ENCODE measurements at places on chromosomes 7 and 10.

DNA sequence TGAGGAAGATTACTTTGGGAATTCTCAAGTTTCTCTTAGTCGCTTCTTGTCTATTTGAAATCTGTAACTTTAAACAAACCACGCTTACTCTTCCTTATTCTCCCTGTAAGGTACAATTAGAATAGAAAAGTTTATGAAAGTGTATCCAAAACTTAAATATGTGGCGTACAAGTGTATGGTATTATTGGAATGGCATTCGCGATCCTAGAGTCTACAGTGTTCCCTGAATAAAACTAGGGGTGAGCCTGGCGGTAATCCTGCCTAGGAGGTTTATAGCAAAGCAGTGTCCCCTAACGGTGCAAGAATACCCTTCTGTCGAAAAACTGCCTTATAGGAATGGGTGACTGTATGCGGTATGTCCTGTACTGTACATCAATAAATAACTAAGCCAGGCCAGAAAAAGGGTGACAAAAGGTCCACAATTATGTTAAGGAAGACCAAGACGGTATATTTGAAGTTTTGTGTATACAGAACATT lies 1.2 kb downstream of the TASOR2 start:
- peaks cover 47% of the 10 kb centered on the region for H3K4me1 ChIP-seq
- peaks cover 19% of the 10 kb centered on the region for H3K36me3 ChIP-seq
- peaks cover 1% of the 10 kb centered on the region for H3K27me3 ChIP-seq

DNA sequence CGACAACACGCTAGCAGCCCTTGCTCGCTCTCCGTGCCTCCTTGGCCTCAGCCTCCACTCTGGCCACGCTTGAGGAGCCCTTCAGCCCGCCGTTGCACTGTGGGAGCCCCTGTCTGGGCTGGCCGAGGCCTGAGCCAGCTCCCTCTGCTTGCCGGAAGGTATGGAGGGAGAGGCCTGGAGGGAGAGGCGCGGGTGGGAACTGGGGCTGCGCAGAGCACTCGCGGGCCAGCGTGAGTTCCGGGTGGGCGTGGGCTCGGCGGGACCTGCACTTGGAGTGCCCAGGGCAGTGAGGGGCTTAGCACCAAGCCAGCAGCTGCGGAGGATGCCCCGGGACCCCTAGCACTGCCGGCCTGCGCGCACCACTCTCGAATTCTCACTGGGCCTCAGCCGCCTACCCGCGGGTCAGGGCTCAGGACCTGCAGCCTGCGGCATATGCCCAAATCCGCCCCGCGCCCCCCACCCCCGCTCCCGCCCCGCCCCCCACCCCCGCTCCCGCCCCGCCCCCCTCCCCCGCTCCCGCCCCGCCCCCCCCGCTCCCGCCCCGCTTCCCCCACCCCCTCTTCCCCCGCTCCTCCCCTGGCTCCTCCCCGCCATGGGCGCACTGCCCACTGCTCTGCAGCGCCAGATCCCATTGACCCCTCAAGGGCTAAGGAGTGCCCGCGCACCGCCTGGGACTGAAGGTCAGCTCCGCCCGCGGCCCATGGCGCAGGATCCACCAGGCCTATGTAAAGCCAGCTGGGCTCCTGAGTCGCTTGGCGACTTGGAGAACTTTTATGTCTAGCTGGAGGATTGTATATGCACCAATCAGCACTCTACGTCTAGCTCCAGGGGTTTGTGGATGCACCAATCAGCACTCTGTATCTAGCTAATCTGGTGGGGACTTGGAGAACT lies 15.9 kb upstream of the ACBD5 start:
- H3K27ac ChIP-seq = no peak overlapping the region
- peaks cover 37% of the 10 kb centered on the region for H3K4me1 ChIP-seq
- DNase-seq = no peak
- H3K4me3 ChIP-seq = no peak overlapping the region

- no peak for DNase-seq
- H3K27ac ChIP-seq = no peak overlapping the region
- H3K36me3 ChIP-seq = peaks cover 3% of the 10 kb centered on the region
- H3K27me3 ChIP-seq = peaks cover 5% of the 10 kb centered on the region
- H3K4me3 ChIP-seq = no peak overlapping the region
Observed at GRCh38 chr10:7696545-7696944, 6.6 kb upstream of the ITIH2 start.

DNA sequence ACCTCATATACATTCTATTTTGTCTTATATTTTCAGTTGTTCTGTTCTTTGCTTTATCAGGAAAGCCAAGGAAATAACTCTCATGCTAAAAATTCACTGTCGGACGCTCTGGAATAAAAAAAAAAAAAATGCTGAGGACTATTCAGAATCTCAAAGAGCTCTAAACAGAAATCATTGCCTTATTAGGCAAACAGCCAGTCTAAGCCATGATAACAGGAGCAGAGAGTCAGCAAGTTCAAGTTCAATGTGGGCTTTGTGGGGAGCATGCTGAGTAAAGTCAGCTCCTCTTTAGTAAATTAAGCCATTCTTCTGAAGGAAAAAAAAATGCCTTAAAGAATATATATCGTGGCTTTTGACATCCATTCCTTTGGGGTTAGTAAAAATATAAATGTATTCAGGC lies 13.6 kb upstream of the FAM13C start:
- H3K27ac ChIP-seq = no peak overlapping the region
- H3K4me3 ChIP-seq = no peak overlapping the region
- H3K36me3 ChIP-seq = no peaks in the 10 kb centered on the region
- H3K4me1 ChIP-seq = no peaks in the 10 kb centered on the region
- DNase-seq = no peak
- no peaks in the 10 kb centered on the region for H3K27me3 ChIP-seq

GRCh38 chr7:114539575-114539974 lies 125.0 kb downstream of the FOXP2 start:
- H3K27me3 ChIP-seq = peaks cover 6% of the 10 kb centered on the region
- H3K4me3 ChIP-seq = no peak overlapping the region
- H3K27ac ChIP-seq = no peak overlapping the region
- no peaks in the 10 kb centered on the region for H3K36me3 ChIP-seq

DNA sequence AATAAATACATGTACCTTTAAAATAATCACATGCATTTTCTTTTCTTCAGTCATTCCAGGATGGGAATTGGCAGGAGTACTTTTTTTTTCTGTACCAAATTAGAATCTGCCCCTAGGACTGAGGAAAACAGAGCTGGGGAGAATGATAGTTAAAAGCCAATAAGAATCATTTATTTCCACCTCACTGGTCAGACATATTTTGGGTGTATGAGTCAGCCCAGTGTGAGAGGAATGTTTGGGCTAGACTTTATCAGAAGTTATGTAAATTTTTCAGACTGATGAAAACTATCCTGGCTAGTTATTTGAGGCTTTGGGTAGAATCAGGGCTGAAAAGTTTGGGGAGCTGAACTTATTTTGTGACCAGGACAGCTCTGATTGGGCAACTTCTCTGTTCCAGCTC lies 303.1 kb upstream of the NPSR1 start:
- no peak overlapping the region for H3K4me3 ChIP-seq
- no peaks in the 10 kb centered on the region for H3K27me3 ChIP-seq
- no peak for DNase-seq
- no peaks in the 10 kb centered on the region for H3K4me1 ChIP-seq
- H3K36me3 ChIP-seq = no peaks in the 10 kb centered on the region

DNA sequence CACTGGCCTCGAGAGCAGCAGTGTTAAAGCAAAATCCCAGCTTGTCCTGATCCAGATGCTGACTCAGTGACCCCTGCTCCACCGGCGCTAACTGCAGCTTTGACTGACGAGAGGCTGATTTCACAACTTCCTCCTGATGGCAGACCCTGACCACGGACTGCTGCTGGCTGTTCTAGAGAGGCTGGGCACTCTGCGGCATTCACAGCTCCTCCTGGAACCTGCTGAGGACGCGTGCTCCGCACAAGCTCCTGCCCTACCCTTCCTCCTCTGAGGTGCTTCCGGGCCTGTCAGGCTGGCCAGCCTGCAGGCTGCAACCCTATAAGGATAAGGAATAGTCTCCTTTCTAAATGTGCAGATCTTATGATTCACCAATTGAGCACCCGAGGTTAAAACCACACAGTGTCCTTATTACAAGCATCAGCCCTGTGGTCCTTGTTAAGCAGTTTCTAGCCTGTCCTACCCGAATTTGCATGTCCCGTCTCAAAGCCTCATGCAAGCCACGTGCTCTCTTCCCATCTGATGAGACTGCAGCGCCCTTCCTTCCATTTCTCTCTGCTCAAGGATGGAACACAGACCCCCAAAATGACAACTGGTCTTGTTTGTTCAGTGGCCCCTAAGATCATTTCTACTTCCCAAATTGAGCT lies 35.5 kb upstream of the NCAPG2 start:
- H3K4me1 ChIP-seq = no peaks in the 10 kb centered on the region
- peaks cover 70% of the 10 kb centered on the region for H3K36me3 ChIP-seq
- no peak overlapping the region for H3K4me3 ChIP-seq

GRCh38 chr10:122263971-122264370 lies 7.1 kb upstream of the BTBD16 start:
- H3K27ac ChIP-seq = no peak overlapping the region
- H3K4me3 ChIP-seq = no peak overlapping the region
- H3K4me1 ChIP-seq = no peaks in the 10 kb centered on the region
- H3K27me3 ChIP-seq = peaks cover 4% of the 10 kb centered on the region
- no peak for DNase-seq

- H3K4me3 ChIP-seq = no peak overlapping the region
- no peak overlapping the region for H3K27ac ChIP-seq
- no peaks in the 10 kb centered on the region for H3K4me1 ChIP-seq
- H3K27me3 ChIP-seq = peaks cover 4% of the 10 kb centered on the region
Observed at GRCh38 chr10:128704716-128705115, 578.5 kb upstream of the MKI67 start.

- no peak overlapping the region for H3K4me3 ChIP-seq
- no peak for DNase-seq
- no peaks in the 10 kb centered on the region for H3K4me1 ChIP-seq
- H3K36me3 ChIP-seq = no peaks in the 10 kb centered on the region
- H3K27ac ChIP-seq = no peak overlapping the region
Observed at GRCh38 chr10:33889371-33889770, 554.9 kb upstream of the NRP1 start.
